Activated CD4-positive, alpha-beta memory T cell treated with anti-CD3 and anti-CD28 coated beads, Interleukin-2, amount 10 ng/mL, durations not matched to agents 7 days and 5 days (primary cell): ENCODE measurements at places on chromosomes 12 and 14. TPM values are rescaled to one million over a fixed set of nuclear protein-coding genes. Genes with fewer than 3 reads are reported as not detected.

DNA sequence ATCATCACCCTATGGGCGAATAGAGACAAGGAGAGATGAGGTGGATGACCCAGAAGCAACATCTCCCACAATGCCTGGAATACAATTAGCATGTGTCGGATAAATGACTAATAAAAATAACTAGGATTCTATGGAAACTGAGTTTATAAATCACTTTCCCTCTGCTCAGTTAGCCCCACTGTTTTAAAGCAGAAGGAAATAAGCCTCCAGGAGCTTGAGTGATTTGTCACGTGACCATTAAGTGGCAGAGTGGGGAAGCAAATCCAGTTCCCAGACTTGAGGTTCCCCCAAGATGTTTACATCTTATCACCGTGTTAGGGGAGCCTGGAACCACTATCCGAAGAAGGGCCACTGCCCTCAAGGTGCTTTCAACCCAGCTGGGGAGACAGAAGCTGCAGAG lies 136.5 kb upstream of the CCND2 start:
- peaks cover 21% of the 10 kb centered on the region for H3K36me3 ChIP-seq
- no peak overlapping the region for H3K4me3 ChIP-seq
- peak overlapping the region; percentile 48 for H3K27ac ChIP-seq

DNA sequence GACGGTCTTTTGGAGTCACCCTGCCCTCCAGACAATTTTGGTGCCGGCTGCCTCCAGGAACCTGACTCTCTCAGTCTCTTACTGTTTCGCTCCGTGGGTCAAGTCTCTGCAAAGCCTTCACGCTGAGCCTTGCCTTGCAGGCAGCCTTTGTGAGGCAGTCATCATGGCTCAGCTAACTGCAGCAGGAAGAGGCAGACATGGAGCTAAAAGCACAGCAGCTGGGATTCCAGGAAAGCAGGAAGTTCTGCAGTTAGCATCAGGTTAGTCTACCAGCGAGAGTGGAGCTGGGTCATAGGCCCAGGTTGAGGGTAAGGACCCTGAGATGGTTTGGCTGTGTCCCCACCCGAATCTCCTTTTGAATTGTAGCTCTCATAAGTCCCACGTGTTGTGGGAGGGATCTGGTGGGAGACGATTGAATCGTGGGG lies 305.4 kb downstream of the PCNX1 start:
- H3K4me1 ChIP-seq = peaks cover 14% of the 10 kb centered on the region
- H3K27ac ChIP-seq = no peak overlapping the region
- no peak for DNase-seq
- peaks cover 7% of the 10 kb centered on the region for H3K36me3 ChIP-seq

DNA sequence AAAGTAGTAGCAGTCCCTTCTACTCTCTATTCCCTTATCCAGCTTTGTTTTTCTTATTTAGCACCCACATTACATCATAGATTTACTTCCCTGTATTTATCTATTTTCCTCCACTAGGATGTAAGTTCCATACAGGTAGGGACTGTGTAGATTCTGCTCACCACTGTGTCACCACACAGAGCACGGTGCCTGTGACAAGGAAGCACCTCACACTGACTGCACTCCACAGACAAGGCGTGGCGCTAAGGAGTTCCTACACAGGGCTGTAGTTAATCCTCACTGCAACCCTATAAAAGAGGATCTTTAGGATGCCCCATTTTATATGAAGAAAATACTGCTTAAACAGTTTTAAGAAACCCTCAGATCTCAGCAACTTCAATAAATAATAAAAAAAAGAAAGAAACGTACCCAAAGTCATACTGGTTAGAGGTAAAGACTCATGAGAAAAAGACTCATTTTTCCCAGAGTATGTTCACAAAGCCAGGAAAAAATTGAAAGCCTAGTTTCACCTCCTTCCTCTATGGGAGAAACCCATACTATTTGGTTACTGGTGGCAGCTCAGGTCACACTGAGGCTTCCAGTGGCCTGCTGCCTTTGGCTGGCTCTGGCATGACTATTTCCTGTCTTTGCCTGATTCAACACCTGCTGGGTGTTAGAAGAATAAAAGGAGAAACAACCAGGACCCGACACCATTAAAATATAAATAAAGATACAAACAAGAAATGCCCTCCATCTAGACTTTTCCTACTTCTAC lies 36.9 kb downstream of the RAD9B start:
- H3K27ac ChIP-seq = no peak overlapping the region
- peaks cover 25% of the 10 kb centered on the region for H3K4me1 ChIP-seq
- DNase-seq = no peak
- H3K36me3 ChIP-seq = peaks cover 62% of the 10 kb centered on the region
- no peaks in the 10 kb centered on the region for H3K27me3 ChIP-seq

DNA sequence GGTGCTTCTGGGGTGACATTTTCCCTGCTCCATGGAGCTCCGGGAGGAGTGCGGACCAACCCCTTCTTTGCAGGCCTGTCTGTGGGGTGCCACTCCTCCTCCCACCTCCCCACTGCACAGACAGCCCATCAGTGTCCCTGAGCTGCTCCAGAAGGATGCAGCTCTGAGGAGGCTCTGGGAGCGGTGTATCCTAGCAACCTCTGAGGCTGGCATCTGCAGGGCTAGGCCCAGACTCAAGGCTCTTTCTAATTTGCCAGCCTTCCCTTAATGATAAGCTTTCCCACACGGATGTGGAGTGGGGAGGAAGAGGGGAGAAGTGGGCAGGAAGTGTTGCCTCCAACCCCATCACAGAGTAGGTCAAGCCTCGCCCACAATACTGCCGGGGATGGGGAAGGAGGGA lies 59.7 kb downstream of the CALM1 start:
- DNase-seq = no peak
- no peaks in the 10 kb centered on the region for H3K36me3 ChIP-seq
- H3K27me3 ChIP-seq = peaks cover 4% of the 10 kb centered on the region
- no peak overlapping the region for H3K4me3 ChIP-seq
- no peak overlapping the region for H3K27ac ChIP-seq

GRCh38 chr12:124381456-124382296 lies 86.8 kb downstream of the RFLNA start:
- no peak overlapping the region for H3K4me3 ChIP-seq
- H3K27ac ChIP-seq = no peak overlapping the region
- H3K36me3 ChIP-seq = peaks cover 5% of the 10 kb centered on the region
- no peaks in the 10 kb centered on the region for H3K27me3 ChIP-seq
- no peaks in the 10 kb centered on the region for H3K4me1 ChIP-seq

The NEMF gene
- 73.3 TPM for total RNA-seq

DNA sequence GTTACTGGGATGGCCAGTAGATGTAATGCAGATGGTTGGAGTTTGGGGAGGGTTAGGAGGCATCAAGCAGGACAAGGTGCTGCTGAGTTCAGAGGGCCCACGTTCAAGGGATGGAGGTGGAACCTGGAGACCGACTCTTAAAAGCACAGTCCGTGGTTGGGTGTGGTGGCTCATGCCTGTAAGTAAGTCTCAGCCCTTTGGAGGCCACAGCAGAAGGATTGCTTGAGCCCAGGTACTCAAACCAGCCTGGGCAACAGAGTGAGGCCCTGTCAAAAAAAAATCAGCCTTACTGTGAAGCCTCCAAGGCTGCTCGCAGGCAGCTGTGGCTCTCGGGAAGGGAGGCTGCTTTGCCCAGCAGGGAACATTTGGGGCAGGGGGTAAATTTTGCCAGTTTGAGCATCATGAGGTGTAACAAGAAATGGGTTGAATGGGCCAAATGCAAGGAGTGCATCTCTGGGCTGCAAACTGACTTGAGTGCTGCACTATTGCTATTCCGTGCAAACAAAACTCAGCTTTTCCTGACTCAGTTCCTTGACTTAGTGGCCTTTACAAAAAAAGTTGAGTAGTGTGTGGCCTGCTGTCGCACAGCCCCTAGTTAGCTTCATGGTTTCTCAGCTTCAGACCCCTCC lies 55.0 kb downstream of the ANAPC7 start:
- peaks cover 63% of the 10 kb centered on the region for H3K36me3 ChIP-seq
- H3K4me3 ChIP-seq = no peak overlapping the region
- peaks cover 28% of the 10 kb centered on the region for H3K4me1 ChIP-seq
- peak overlapping the region; percentile 31 for H3K27ac ChIP-seq
- H3K27me3 ChIP-seq = no peaks in the 10 kb centered on the region

- H3K36me3 ChIP-seq = no peaks in the 10 kb centered on the region
- no peak for DNase-seq
- H3K27me3 ChIP-seq = no peaks in the 10 kb centered on the region
- no peaks in the 10 kb centered on the region for H3K4me1 ChIP-seq
- H3K27ac ChIP-seq = no peak overlapping the region
These were observed 72.5 kb upstream of the NOS1 start for GRCh38 chr12:117433878-117434277.

The RNASE7 gene
- not detected for total RNA-seq

DNA sequence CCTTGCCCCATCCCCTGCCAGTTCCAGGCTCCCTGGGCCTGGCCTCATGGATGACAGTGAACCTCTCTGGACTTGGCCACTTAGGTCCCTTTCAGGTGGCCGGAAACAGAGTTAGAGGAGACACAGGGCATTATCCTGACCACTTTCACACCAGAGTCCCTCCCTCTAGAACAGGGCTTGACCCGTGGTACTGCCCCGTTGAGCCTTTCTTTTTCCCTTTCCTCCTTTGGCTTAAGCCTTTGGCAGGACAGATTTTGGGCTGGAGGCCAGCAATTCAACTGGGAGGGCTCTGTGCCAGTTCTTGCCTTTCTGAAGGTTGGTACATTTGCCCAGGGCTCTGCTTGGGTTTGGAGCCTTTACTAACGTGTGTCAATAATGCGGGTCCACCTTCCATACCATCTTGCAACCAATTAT lies 22.8 kb downstream of the TPCN1 start:
- peaks cover 4% of the 10 kb centered on the region for H3K4me1 ChIP-seq
- H3K27me3 ChIP-seq = no peaks in the 10 kb centered on the region
- no peak overlapping the region for H3K4me3 ChIP-seq
- DNase-seq = no peak

The GZMB gene
- 682 TPM for total RNA-seq

GRCh38 chr12:116376354-116377193 lies 99.1 kb upstream of the MED13L start:
- H3K27me3 ChIP-seq = peaks cover 5% of the 10 kb centered on the region
- H3K4me3 ChIP-seq = no peak overlapping the region
- peaks cover 7% of the 10 kb centered on the region for H3K4me1 ChIP-seq
- DNase-seq = no peak

DNA sequence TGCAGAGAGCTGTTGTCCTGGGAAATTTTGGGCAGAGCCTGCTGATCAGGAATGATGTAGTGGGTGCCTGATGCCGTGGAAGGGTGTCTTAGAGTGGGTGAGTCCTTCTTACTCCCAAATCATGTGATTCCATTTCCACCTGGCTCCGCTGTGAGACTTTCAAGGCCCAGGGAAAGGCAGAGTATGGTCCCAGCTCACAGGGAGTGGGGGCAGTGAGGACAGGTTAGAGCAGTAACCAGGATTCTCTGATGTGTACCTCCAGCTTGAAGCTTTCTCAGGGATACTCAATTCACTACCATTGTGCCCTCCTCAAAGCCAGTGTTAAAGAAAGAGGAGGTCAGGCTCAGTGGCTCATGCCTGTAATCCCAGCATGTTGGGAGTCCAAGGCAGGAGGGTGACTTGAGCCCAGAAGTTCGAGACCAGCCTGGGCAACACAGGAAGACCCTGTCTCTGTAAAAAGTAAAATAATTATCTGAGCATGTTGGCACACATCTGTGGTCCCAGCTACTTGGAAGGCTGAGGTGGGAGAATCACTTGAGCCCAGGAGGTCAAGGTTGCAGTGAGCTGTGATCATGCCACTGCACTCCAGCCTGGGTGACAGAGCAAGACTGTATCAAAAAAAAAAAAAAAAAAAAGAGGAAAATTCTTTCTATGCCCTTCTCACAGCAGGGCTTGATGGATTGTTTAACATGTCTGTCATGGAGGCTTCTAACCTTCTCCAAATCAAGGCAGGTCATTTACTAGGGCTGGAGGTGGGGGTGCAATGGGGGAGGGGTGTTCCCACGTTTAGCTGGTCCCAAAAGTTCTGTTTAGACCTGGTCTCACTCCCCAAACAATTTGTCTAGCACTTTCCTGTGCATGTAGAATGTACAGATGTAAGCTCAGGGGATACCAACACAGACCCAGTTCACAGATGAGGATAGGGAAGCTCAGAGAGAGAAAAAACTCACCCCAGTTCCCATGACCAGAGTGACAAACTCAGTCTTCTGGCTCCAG lies 12.5 kb upstream of the IQSEC3 start:
- no peak for DNase-seq
- H3K27ac ChIP-seq = no peak overlapping the region
- H3K27me3 ChIP-seq = peaks cover 46% of the 10 kb centered on the region
- H3K36me3 ChIP-seq = no peaks in the 10 kb centered on the region
- H3K4me1 ChIP-seq = no peaks in the 10 kb centered on the region
- no peak overlapping the region for H3K4me3 ChIP-seq

The TAS2R7 gene
- not detected for total RNA-seq

The TTC6 gene
- total RNA-seq = not detected

- no peaks in the 10 kb centered on the region for H3K27me3 ChIP-seq
- no peaks in the 10 kb centered on the region for H3K4me1 ChIP-seq
- H3K27ac ChIP-seq = no peak overlapping the region
- H3K4me3 ChIP-seq = no peak overlapping the region
These were observed 269.9 kb downstream of the RPL10L start for GRCh38 chr14:46381674-46382073.

- no peak overlapping the region for H3K27ac ChIP-seq
- peaks cover 2% of the 10 kb centered on the region for H3K27me3 ChIP-seq
- H3K4me3 ChIP-seq = no peak overlapping the region
- H3K4me1 ChIP-seq = no peaks in the 10 kb centered on the region
- no peaks in the 10 kb centered on the region for H3K36me3 ChIP-seq
These were observed 14.8 kb upstream of the GALNT9 start for GRCh38 chr12:132344181-132344580.

- no peak overlapping the region for H3K27ac ChIP-seq
- no peak for DNase-seq
- no peaks in the 10 kb centered on the region for H3K27me3 ChIP-seq
- no peaks in the 10 kb centered on the region for H3K36me3 ChIP-seq
- H3K4me1 ChIP-seq = peaks cover 31% of the 10 kb centered on the region
These were observed 7.6 kb upstream of the NR4A1 start for GRCh38 chr12:52043386-52044212.

The SLC6A15 gene
- not detected for total RNA-seq

- no peaks in the 10 kb centered on the region for H3K27me3 ChIP-seq
- H3K36me3 ChIP-seq = peaks cover 56% of the 10 kb centered on the region
- no peak for DNase-seq
- peaks cover 39% of the 10 kb centered on the region for H3K4me1 ChIP-seq
- no peak overlapping the region for H3K4me3 ChIP-seq
- no peak overlapping the region for H3K27ac ChIP-seq
These were observed 11.9 kb upstream of the KLRB1 start for GRCh38 chr12:9619411-9620179.

The AMN gene
- 0.23 TPM for total RNA-seq

GRCh38 chr12:44379831-44380230 lies 496.3 kb downstream of the NELL2 start:
- H3K27ac ChIP-seq = no peak overlapping the region
- H3K27me3 ChIP-seq = no peaks in the 10 kb centered on the region
- no peak overlapping the region for H3K4me3 ChIP-seq
- H3K36me3 ChIP-seq = no peaks in the 10 kb centered on the region
- no peak for DNase-seq

The HEBP1 gene
- 11.1 TPM for total RNA-seq

GRCh38 chr14:42565556-42565955 lies 958.9 kb downstream of the LRFN5 start:
- H3K27ac ChIP-seq = no peak overlapping the region
- no peak for DNase-seq
- no peak overlapping the region for H3K4me3 ChIP-seq
- no peaks in the 10 kb centered on the region for H3K36me3 ChIP-seq
- H3K4me1 ChIP-seq = no peaks in the 10 kb centered on the region

- peaks cover 3% of the 10 kb centered on the region for H3K4me1 ChIP-seq
- no peaks in the 10 kb centered on the region for H3K27me3 ChIP-seq
- no peak for DNase-seq
- no peak overlapping the region for H3K4me3 ChIP-seq
- no peaks in the 10 kb centered on the region for H3K36me3 ChIP-seq
- H3K27ac ChIP-seq = no peak overlapping the region
These were observed 229.2 kb downstream of the NRXN3 start for GRCh38 chr14:78399316-78399889.
